ENCODE measurements at places on chromosomes 11 and 22.
A peak's percentile ranks its signal among the peaks of the same experiment; 100 is the strongest.

DNA sequence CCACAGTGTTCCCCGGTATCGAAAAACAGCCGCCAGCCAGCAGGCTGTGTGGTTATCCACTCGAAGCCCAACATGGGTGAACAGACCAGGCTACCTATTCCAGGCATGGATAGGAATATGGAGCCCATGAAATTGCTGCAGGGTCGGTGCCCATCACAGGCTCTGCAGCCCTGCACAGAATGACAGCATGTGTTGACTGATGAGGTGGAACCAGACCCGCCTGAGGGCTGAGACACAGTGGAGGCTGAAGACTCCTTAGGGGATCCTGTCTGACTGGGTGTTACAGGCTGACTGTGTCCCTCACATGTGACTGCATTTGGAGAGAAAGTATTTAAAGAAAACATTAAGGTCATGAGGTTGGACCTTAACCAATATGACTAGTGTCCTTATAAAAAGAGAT lies 6.2 kb upstream of the YPEL1 start:
- no peak for DNase-seq

DNA sequence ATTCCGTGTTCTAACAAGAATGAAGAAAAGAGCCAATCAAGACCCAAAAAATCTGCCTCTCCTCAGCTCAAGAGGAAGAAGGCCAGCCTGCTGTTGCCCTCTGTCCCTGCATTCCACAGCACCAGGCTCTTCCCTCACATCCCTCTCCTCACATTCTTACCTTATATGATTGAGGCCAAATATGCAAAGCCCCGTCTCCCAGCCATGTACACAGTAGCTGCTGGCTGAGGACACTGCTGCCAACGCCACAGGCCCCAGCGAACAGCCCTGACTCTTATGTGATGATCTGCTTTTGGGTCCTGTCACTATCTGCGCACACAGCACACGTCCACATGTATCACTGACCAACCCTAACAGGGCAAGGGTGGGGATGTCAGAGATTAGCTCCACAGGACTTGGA lies 60.2 kb downstream of the MICAL3 start:
- no peak for DNase-seq

GRCh38 chr11:21675049-21675616 lies 517.8 kb upstream of the ANO5 start:
- peak; percentile 33 for DNase-seq

GRCh38 chr11:114353443-114353842 lies 46.9 kb downstream of the C11orf71 start:
- no peak for DNase-seq

GRCh38 chr11:85182441-85183387 lies 444.4 kb downstream of the DLG2 start:
- peak; percentile 23 for DNase-seq

DNA sequence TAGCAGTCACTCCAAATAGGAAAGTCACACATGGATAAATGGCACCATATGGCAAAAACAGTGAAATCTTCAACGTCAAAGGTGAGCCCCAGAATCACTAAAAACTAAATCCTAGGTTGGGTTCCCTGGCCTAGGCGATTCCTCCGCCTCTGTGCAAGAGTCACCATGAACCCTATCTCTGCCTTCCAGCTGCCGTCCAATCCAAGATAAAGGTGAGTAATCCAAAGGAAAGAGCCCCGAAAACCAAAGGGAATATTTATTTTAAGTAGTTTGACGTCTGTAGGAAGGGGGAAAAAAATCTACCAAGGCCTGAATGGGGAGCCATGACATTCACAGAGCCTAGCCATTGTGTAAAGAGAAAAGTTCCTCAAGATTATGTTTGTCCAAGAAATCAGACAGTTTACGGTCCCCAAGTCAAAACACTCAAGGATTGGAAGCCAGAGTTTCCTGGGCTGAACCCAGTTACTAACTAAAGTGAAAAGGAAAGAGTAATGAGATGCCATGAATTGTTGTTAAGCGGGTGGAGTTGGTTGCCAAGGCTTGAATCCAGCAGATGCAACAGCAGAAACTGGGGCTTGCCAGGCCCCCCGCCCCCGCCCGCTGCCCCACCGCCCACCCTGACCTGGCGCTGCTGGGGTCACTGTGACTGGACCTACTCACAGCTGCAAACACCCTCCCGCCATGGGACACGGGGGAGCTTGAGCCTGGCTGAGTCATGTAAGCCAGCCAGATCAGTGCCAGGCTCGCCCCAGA lies 39.7 kb upstream of the ETS1 start:
- DNase-seq: no peak

DNA sequence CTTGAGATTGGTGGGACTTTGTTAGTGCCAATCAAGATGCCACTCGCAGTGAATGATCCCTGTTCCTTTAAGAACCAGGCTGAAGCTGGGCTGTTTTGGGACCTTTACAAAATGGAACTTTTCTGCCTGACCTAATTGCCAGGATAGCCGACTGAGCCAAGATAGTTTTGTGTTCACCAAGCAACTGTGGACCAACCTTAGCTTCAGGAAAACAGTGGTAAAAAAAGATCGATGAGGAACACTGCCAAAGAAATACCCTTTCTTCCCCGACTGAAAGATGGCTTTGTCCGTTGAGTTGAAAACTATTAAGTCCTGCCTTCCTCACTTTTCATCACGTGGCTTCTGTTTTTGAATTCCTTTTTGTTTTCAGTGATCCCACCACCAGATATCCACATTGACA lies 157.9 kb upstream of the SORL1-AS1 start:
- no peak for DNase-seq

- no peak for DNase-seq
Observed at GRCh38 chr11:7559398-7560283, 45.8 kb downstream of the PPFIBP2 start.

- no peak for DNase-seq
Observed at GRCh38 chr22:48138427-48138826, 1376.0 kb downstream of the TBC1D22A start.

- no peak for DNase-seq
Observed at GRCh38 chr11:804599-804964, 449 bp downstream of the PIDD1 start.
